ENCODE measurements at places on chromosomes 16 and 17.
A peak's percentile ranks its signal among the peaks of the same experiment; 100 is the strongest.

GRCh38 chr17:19362277-19363113 is at the start of gene B9D1:
TSS of gene B9D1 (minus strand) at chr17:19362723. CDS start at chr17:19362569, 154 bp downstream.
- DNase-seq = peak; percentile 89

- DNase-seq = no peak
These were observed 188.0 kb downstream of the CDH11 start for GRCh38 chr16:64933885-64934284.

DNA sequence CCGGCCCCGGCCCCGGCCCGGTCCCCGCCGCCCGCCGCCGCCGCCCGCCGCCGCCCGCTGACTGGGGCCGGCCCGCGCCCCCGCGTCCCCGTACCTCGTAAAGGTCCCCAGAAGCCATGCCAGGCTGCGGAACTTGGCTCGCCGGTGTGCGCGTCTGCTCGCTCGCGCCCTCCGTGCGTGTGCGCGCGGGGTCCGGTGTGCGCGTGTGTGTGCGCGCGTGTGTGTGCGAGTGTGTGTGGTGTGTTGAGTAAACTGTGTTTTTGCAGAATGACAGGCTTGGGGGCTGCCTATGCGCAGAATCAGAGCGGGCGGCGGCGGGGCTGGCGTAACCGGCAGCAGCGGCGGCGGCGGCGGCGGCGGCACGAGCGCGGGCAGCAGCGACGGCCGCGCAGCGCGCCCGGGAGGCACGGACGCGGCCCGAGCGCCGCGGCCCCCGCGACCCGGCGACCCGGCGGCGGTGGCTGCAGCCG is 307 bp downstream of the CDYL2 start:
- DNase-seq = peak; percentile 50

GRCh38 chr17:48510761-48511604 is 19.8 kb downstream of the HOXB1 start:
- DNase-seq = peak; percentile 6

DNA sequence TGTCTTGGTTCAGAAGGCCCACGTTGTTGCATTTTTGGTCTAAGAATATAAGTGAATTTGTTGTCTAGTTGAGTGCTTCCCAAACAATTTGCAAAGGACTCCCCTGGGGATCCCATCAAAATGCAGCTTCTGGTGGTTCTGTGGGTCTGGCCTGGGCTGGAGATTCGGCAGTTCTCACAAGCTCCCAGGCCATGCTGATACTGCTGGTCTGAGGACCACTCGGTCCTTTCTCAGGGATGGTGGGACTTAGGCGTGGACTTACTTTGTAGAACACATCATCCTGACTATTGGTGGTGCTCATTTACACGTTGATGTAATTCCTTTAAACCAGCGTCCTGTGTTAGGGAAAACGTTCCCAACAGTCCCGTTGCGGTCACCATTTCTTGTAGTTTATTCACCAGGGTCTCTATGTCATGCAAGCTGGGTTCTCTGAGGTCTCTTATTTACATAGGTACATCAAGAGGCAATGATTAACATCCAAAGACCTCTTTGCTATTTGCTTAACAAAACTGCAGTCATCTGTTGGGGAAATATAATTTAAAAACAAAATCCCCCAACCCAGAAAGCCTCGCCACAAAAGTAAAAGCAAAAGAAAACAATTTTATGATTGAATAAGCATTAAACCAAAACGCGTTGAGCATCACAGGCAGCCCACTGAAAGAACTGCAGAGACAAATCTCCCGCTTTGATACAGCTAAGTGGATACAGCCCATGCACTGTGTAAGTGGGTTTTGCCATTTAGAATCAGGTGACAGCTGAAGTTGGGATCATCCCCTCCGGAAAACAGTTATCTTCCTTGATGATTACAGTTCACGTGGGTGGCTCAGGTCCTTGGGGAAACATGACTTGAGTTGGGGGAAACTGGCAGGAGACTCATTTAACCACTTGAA is 39.0 kb upstream of the SEC14L1 start:
- no peak for DNase-seq

GRCh38 chr16:88454523-88454947 is 1.5 kb downstream of the ZFPM1 start:
- DNase-seq = peak; percentile 19

- no peak for DNase-seq
These were observed 25.8 kb downstream of the USP10 start for GRCh38 chr16:84725481-84726078.

DNA sequence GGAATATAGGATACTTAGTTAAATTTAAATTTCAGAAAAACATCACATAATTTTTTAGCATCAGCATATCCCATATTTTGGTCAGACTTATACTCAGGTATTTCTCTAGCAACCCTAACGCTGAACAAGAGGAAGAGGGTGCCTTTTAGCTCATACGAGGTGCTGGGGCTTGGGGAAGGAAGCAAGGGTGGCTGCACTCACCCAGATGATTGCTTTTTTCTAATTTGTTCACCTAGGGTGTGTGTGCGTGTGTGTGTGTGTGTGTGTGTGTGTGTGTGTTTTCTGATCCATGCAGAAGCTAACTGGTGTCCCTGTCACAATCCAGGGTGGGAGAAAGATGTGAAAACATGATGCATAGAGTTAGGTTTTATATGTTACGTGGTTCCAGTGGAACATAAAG is 81.2 kb downstream of the WNT3 start:
- DNase-seq = no peak

DNA sequence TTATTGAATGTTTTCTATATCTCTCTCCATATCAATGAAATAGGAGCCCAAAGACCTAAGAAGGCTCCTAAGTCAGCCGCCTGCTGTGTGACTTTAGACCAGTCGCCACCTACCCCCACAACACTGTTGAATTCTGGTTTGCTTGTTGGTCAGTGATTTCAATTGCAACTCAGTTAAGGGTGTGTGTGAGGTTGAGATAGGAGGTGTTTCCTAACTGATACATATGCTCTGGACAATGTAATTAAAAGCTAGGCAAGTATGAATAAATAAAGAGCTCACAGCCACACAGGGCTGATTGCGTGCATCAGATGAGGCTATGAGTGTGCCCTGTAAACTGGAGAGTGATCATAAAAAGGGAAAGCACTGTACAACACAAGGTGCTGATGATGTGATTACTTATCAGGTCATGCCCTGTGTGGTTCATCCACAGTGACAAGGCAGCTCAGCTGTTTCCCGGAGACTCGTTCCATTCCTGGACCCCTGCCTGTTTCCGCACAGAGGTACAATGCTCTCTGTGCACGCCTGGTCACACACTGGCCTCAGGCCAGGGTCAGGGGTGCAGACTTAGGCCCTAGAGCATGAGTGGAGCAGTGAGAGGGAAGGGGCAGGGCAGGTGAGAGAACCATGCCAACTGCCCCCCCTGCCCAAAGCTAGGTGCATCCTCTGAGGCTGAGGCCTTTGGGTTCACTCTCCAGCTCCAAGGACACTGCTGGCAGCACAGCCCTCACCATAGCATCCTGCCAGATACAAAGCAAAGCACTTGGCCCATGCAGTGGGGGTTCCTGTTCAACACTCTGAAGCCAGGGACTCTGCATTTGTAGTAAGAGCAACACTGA is 3.3 kb upstream of the KRT35 start:
- no peak for DNase-seq

DNA sequence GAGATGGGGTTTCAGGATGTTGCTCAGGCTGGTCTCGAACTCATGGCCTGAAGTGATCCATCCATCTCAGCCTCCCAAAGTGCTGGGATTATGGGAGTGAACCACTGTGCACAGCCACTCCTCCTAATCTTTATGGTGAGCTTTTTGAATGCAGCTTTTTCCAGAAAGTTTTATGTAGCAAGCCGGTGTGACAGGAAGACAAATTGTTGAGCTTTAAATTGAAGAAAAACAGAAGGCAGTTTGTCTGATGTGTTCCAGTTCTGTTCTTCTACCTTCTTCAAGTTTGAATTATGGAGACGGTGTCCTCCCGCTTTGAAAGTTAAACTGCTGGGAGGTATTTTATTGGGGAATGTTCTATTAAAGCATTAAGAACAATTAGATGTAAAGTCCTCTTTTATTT is 177.1 kb downstream of the SNX29 start:
- DNase-seq = no peak

- no peak for DNase-seq
These were observed 2.5 kb upstream of the CCL2 start for GRCh38 chr17:34252444-34253138.

DNA sequence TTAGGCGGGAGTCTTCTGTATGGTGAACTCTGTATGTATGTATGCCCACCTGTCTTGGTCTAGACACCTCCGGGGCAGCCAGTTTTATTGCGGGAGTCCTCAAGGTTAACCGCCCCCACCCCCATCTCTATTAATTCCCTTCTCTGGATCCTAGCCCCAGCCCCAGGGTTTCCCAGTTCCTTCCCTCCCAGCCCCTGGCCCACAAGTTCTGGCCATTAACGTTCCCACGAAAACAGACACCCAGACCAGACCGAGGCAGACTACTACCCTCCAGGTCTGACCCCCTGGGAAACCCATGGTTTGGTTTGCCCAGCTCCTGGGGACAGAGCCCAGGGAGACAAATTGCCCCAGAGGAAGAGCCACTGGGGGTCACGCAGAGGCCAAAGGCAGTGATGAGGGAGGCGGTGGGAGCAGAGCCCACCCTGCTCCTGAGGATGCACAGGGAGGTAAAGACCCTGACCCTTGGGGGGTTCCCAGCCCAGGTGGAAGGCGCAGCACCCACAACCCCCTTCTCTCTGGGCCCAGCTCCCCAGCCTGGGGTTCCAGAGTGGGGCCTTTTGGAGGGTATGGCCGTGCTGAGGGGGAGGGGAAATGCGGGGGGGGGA is 8.5 kb downstream of the TBKBP1 start:
- DNase-seq = no peak

- no peak for DNase-seq
These were observed at the start of gene OTOA for GRCh38 chr16:21663889-21664647. TSS of gene OTOA (plus strand) at chr16:21663968. CDS start at chr16:21678515, 14,547 bp downstream.

GRCh38 chr16:56747486-56748045 is 17.6 kb downstream of the NUP93 start:
- no peak for DNase-seq

DNA sequence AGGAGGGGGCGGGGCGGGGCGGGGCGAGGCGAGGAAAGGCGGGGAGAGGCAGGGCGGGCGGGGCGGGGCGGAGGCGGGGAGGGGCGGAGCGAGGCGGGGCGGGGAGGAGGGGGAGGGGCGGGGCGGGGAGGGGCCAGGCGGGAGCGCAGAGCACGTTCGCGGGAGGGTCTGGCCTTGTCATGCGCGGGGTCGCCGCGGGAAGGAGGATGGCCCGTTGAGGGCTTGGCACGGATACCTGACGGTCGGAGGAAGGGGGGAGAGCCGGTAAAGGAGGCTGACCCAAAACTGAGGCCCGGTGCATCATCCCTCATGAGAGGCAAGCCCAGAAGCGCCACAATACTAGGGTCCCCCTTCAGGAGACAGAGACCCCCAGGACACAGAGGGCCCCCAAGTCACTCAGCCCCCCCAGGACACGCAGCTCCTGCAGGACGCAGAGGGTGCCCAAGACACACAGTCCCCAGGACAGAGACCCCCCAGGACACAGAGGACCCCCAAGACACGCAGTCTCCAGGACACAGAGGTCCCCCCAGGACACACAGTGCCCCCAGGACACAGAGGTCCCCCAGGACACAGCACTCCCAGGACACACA is 593 bp upstream of the WDR45B start:
- DNase-seq = peak; percentile 46

- no peak for DNase-seq
These were observed 272.8 kb downstream of the WWOX start for GRCh38 chr16:78372277-78372676.

DNA sequence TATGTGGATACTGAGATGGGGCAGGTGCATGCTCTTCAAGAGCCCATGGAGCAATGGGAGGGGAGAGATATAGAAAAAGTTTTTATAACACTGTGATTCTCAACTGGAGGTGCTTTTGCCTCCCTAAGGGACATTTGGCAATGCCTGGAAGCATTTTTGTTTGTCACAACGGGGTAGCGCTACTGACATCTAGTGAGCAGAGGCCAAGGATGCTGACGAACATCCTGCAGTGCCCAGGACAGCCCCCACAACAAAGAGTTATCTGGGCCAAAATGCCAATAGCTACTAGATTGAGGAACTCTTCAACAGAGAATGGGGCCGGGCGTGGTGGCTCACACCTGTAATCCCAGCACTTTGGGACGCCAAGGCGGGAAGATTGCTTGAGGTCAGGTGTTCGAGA is 67.2 kb upstream of the CLEC3A start:
- DNase-seq = no peak

DNA sequence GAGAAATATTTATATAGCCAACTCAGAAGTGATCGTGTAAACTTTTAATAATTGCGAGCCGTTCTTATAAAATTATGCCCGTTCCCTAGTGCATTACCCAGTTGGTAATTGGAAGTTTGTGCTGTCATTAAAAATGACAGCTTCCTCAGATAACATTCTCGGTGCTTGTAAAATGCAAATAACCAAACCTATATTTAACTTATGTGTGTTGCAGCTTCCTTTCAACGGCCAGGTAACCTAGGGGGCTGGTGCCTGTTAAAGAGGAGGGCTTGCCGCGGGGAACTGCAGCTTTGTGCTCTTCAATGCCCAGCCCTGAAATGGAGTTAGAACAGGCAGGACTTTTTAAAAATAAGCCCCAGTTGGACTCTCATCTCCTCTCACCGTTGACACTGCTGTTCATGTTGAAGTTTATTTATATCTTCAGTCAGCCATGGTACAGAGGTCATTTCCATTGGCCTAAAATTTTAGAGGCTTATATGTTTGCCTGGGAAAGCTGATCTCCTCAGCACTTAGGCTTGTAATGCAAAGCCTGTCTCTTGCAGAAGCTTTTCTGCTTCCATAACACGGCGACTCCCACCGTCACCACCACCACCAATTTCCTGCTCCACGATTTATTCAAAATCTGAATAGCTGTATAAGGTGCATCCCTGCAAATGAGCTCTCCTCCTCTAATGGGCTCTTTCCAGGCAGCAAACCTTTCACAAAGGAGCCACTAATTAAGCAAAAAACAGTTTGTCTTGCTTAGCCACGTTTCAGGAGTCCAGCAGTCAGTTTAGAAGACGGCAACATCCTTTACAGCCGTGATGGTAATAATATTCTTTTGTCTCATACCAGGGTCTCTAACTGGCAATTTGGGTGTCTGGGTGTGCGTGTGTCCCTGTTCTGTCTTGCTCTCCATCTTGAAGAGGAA is 74.7 kb downstream of the RPA1 start:
- DNase-seq = no peak

DNA sequence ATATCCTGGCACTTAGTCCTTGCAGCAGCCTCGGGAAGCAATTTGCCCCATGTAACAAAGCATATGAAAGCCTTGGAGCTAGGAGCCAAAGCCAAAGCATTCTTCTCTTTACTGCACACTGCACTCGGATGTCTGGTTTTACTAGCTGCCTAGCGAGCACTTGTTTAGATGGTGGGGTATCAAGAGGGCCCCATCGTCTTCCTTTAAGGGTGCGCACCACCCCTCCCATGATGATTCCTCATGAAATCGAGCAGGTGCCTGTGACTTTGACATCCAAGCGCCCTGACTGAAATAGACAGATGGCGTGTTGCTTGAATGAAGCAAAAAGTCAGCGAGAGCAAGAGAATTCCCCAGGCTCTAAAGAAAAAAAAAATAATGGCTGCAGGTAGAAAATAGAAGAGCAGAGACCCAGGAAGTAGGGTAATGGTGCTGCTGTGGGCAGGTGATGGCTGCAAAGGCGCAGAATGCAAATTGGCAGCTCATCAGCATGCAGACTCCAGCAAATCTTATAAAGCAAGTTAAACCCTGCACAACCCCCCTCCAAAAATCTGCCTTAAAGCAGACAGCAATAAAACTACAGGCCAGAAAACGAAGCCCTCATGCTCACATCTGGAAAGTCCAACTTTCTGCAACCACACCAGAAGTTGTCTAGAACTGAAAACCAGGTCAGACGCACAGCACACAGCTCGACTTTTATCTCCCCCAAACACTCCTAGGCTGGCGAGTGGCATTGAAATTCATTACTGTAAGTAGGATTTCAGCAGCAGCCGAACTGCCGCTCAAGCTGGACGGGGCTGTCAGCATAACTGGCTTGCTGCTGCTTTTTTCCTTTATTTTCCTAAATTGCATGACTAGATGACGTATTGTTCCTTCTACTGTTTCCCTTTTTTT is 384.3 kb downstream of the RBFOX1 start:
- DNase-seq = no peak

All from activated T-helper 1 cell treated with anti-CD3 and anti-CD28 coated beads, Interleukin-2, amount 50 U/mL, for 16 hours (primary cell).